ENCODE measurements at places on chromosomes 2 and 18.

DNA sequence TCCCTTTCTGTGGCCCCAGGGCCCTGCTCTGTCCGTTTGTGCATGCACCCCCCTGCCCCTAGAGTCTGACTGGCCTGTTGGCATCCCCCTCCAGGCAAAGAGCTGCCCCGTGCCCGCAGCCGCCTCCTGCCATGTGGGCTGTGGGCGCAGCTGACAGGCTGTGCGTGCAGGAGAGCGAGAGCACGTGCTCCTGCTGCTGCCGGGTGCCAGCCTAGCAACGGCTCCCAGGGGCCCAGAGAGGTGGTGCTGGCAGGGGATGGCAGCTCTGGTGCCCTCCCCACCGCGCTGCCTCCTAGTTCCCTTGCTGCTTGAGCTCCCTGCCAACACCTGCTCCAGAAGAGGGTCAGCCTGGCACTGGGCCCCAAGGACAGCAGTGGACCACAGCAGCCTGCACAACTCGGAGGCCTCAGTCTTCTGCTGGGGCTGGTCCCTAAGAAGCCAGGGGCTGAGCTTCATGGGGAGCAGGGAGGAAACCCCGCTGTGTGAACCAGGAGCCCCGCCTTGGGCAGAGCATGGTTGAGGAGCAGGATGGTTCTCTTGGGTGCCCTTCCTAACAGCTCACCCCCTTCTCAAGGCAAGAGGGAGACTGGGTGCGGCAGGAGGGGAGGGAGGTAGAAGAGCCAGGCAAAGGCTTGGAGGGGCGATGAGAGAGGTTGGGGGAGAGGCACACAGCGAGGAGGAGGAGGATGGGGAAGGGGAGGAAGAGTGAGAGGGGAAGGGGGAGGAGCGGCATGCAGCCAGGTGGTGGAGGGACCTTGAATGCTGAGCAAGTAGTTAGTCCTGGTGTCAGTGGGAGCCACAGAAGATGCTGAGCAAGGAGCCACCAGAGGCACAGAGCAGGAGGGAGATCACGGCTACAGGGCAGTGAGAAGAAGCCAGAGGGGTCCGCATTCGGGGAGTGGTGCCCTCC, 23.8 kb upstream of the PTMA start:
- DNase-seq, result no peak

DNA sequence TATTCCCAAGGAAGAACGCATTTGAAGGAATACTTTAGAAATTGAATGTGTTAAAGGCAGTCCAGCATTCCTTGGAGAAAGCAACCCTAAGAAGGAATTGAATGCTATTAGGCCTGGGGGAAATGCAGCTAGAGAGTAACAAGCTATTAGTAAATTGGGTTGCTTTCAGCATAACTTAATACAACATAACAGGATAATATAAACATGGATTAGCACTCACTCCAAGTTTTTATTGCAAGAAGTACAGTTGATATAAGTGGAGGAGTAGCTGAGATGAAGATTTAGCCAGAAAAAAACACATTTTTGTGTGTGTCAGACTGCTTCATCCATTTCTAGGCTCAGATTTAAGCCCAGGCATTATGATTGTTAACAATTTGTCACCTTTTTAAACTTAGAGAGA, 314.6 kb downstream of the MEIS1 start:
- no peak for DNase-seq

DNA sequence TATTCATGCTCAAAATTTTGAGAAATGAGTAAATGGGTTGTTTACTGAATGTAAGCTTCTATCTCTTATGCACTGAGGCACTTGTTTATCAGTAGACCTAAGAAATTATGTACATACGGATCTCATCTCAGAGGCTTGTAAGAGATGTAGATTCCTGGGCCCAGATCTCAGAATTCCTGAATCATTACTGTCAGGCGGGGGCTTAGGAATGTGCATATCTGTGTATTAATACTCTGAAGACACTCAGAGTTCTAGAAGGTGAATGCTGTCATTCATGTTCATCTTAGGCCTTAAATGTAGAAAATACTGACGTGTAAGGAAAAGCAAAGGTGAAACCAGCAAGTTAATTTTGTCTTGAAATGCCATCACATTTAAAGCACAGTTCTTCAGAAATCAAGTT, 169.6 kb downstream of the FMNL2 start:
- DNase-seq, result no peak

- no peak for DNase-seq
These were observed 413.0 kb downstream of the PTPRM start for GRCh38 chr18:7980136-7980535.

DNA sequence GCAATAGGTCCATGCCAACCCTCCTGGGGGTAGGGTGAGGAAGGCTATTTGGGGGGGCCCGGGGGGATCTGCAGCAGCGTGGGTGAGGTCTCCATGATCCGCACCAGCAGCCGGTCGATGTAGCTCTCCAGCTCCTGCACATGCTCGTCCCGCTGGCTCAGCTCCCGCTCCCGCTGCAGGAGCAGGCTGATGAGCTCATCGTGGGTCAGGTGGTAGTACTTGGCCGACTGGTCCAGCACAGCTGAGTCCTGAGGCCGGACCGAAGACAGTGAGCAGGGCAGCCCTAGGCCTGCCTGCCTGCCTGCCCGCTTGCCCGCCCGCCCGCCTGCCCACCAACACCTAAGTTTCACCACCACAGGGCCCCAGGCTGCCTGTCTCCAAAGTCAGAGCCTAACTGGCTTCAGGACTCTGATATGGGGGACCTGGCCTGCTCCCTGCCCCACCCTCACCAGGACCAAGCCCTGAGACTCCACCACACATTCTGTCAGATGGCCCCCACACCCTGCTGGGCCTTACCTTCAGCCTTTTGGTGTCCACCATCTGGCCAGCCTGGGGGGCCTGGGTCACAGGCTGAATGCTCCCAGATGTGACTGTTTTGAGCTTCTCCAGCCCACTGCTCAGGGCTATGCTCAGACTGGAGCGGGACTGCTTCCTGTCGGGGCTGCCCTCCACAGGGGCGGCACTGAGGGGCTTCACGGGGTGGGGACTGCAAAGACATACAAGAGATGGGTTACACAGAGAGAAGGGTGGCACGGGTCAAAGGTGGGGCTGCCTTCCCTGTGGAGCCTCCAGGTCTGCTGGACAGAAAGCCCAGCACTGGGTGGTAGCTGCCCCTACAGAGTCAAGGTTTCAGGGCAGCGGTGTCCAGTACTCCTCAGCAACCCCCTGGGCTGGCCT, 4.2 kb upstream of the SFXN5 start:
- DNase-seq, result no peak

DNA sequence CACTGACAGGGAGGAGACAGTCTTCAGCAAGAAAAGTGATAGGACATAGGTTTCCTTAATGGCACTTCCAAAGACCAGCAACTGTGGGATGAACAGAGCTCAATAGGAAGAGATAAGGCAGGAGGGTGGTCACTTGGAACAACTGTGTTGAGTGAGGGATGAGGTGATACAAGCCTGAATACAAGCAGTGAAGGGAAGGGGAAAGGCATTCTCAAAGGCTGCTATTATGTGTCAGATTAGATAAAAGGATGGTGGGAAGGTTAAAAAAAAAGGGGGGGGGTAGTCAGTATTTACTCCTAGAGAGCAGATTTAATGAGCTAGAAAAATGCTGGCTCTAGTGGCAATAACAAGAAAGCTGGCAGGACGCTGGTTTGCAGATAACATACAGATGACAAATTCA, 25.7 kb downstream of the CCBE1 start:
- DNase-seq, result no peak

- DNase-seq, result no peak
These were observed 28.7 kb upstream of the MFSD6 start for GRCh38 chr2:190379249-190379964.

DNA sequence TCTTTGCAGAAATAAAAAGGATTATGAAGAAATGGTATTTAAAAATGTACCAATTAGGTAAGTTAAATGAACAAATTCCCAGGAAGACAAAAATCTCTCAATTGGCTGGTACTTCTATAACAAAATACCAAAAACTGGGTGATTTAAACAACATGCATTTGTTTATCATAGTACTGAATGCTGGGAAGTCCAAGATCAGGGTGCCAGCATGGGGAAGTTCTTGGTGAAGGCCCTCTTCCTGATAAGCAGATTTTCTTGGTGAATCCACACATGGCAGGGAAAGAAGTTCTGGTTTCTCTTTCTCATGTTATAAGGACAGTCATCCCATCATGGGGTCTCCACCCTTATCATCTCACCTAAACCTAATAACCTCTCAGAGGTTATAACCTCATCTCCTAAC, 271.6 kb upstream of the SETBP1 start:
- no peak for DNase-seq

DNA sequence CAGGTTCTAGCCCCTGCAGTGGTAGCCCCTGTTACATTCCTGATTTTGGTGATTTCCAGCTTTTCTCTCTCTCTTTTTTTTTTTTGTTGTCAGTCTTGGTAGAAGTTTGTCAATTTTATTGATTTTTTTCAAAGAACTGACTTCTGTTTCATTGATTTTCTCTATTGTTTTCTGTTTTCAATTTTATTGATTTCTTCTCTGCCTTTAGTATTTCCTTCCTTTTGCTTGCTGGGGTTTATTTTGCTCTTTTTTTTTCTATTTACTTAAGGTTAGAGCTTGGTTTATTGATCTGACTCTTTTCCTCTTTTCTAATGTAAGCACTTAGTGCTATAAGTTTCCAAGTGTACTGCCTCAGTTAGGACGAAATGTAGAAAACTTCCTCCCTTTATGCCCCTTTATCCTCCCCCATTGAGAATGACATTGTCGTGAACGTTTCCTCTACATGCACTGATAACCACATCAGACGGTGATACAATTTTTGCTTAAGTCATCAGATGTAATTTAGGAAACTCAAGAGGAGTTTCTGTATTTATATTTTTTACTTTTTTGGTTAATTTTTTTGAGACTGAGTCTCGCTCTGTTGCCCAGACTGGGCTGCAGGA, 81.1 kb upstream of the HS6ST1 start:
- DNase-seq, result no peak

DNA sequence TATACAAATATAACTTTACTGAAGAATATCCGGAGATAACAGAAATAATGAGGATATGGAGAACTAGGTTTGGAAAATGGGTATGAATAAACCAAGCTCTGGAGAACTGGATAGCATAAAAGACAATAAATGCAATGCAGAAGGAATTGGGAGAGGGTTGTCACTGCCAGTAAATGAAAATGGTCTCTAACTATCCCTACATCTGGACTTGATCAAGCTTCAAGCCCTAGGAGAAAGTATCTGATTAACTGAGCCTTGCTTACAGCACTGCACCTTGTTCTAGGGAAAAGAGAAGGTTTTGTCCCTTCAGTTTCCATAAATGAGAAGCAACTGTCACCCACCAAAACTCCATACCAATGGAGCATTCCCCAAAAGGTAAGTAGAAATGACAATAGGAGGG, 514.6 kb upstream of the ZEB2 start:
- no peak for DNase-seq

GRCh38 chr18:64546451-64546850, 397.6 kb upstream of the LINC00305 start:
- DNase-seq, result no peak

GRCh38 chr18:62368100-62368499, 43.0 kb downstream of the TNFRSF11A start:
- no peak for DNase-seq

GRCh38 chr2:61700464-61700863, 153.4 kb downstream of the FAM161A start:
- no peak for DNase-seq

- DNase-seq, result no peak
These were observed 18.2 kb downstream of the PTPRM start for GRCh38 chr18:7585276-7585670.

- no peak for DNase-seq
These were observed 4.5 kb upstream of the RND3 start for GRCh38 chr2:150491943-150492342.

GRCh38 chr2:201579536-201579935, 63.8 kb downstream of the TMEM237 start:
- DNase-seq, result no peak

GRCh38 chr2:48045613-48046012, 139.3 kb upstream of the FBXO11 start:
- DNase-seq, result no peak

DNA sequence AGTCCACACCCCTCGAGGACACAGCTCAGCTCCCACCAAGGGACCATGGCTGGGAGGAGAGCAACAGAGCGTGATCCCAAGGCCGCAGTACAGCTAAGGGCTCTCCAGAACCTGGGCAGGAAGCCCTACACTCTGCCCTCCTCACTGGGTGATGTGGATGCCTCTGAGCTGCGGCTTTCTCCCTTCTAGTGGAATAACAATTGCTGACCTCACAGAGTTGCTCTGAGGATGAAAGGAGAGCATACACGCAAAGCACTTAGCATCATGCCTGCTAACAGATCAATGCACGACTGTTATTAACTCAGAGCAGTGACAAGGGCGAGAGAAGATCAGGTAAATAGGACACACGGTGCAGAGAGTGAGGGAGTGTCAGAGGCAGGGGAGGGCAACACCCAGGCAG, 74.2 kb downstream of the ZFP36L2 start:
- DNase-seq, result no peak

GRCh38 chr2:172211512-172211911, 108.8 kb upstream of the DLX2 start:
- no peak for DNase-seq

- DNase-seq, result peak; percentile 58
These were observed 21.7 kb upstream of the CXCR4 start for GRCh38 chr2:136139631-136140030.

- no peak for DNase-seq
These were observed 46.8 kb upstream of the RTN4 start for GRCh38 chr2:55097082-55097460.

GRCh38 chr2:112749755-112750559, 14.5 kb downstream of the CKAP2L start:
- peak; percentile 87 for DNase-seq

DNA sequence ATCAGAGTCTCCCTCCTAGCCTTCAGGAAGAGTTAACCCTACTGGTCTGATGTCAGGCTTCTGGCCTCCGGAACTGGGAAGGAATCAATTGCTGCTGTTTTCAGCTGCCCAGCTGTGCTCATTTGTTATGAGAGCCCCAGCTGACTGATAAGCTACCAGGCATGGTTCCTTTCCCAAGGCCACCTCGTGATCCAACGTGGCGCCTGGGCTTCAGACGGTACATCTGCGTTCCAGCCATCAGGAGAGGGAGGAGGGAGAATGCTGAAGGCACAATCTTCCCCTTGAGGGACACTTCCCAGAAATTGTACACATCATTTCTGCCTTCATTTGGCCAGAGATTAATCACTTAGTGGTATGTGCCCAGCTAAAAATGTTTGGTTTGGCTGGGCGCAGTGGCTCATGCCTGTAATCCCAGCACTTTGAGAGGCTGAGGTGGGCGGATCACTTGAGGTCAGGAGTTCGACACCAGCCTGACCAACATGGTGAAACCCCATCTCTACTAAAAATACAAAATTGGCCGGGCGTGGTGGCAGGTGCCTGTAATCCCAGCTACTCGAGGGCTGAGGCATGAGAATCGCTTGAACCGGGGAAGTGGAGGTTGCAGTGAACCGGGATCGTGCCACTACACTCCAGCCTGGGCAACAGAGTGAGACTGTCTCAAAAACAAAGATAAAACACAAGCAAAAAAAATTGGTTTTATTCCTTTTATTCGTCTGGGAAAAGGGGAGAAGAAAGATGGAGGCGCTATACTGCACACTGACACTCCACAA, 10.5 kb upstream of the ARMC9 start:
- no peak for DNase-seq

DNA sequence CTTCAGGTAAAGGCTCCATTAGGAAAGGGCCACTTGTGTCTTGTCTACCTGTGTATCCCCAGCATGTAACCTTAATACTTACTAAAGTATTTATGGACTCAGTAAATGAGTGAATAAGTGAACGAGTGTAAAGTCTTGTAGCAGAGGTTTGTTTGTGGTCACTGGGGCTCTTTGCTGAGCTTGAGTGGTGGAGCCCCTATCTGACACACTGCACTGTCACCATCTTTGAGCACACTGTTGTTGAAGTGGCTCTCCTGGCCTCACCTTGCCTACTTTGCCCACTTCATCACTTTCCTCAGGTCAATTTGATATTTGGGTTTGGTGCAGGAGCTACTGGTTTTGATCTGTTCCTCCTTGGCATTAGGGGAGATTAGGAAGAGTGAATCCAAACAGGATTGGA, 39.3 kb upstream of the ZEB2 start:
- DNase-seq, result no peak
